ENCODE measurements at places on chromosomes 11 and 22.

DNA sequence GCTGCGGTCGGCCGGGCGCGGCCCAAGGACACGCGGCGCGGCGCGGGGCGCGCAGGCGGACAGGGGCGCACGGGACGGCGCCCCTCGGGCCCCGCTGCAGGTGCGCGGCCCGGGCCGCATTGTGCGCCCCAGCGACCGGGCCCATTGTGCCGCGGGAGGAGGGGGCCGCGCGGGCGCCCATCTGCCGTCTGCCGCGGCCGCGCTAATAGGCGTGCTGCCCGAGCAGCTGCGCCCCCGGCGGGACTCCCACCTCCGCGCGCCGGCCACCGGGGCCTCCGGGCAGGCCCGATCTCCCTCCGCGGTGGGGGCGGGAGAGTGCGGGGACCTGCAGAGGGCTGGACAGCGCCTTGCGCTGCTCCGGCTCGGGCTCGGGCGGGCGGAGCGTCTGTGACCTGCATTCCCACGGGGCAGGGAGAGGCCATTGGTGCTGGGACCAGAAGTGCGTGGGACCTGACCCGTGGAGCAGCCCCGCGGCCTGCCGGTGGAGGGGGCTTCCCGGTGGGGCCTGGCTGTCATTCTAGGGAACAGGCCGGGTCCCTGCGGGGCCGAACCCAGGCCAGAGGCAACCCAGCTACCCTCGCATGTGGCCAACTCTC, 933 bp downstream of the BRSK2 start:
- DNase-seq, result no peak

DNA sequence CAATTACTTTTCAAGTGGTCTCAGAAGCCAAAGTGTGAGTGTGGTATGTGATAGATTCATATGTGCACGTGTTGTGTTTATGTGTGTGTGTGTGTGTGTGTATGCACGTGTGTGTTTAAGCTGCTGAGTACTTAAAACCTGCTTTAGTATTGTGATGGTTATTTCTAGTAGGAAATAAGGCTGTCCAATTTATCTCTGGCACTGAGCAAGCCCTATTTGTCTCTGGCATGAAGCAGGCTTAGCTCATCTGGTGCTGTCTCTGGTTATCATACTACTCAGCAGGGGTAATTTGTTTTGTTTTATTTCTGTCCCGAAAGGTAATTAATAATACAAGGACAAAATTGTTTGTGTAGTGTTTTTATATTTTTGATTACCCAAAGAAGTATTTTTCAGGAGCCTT, 333.7 kb downstream of the FAT3 start:
- no peak for DNase-seq

GRCh38 chr11:27012234-27012921, 18.5 kb downstream of the FIBIN start:
- no peak for DNase-seq

GRCh38 chr22:30197389-30197788, 49.2 kb downstream of the LIF start:
- DNase-seq, result no peak

Data from activated CD4-positive, alpha-beta T cell treated with anti-CD3 and anti-CD28 coated beads, Interleukin-2, amount 50 U/mL, for 24 hours (primary cell).